Right kidney (tissue), 9 donors: ENCODE measurements at places on chromosomes 13 and 19.
A peak's percentile ranks its signal among the peaks of the same experiment; 100 is the strongest.

- peak; percentile 73 for DNase-seq
Measured at GRCh38 chr19:49142866-49143335, 12.3 kb downstream of the HRC start.

GRCh38 chr19:45953676-45954075 is 20.0 kb downstream of the NOVA2 start:
- DNase-seq = no peak

DNA sequence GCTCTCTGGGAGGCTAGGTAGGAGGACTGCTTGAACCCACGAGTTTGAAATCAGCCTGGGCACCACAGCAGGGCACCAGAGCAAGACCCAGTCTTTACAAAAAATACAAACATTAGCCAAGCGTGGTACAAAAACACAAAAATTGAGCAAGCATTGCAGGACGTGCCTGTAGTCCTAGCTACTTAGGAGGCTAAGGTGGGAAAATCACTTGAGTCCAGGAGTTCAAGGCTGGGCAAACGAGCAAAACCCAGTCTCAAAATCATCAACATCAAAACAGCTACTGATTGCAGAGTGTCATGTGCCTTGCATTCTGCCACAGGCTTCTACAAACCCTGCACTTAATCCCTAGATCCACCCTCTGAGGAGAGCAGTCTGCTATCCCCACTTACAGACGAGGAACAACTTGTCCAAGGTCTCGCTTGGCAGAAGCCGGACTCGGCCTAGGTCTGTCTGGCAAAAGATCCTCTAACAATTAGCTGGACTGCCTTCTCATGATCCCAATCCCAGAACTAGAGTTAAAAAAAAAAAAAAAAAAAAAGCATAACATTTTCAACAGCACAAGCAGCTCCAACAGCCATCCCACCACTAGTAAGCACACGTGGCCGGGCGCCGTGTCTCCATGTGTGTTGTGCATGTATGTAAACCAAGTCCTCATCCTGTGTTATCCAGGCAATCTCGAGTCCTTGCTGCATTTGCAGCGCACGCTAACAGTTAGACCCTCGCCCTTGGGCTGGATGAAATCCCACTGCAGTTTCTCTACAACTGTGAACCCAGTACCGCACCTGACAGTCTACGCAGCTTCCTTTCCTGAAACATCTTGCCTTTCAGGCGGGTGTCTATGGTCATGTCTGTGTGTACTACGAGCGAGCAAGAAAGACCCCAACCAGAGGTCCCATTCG is 2.0 kb downstream of the PPP6R1 start:
- no peak for DNase-seq

- no peak for DNase-seq
Measured at GRCh38 chr19:47542030-47542475, 27.2 kb upstream of the NAPA start.

GRCh38 chr19:54429545-54430227 is 14.4 kb downstream of the TTYH1 start:
- no peak for DNase-seq

DNA sequence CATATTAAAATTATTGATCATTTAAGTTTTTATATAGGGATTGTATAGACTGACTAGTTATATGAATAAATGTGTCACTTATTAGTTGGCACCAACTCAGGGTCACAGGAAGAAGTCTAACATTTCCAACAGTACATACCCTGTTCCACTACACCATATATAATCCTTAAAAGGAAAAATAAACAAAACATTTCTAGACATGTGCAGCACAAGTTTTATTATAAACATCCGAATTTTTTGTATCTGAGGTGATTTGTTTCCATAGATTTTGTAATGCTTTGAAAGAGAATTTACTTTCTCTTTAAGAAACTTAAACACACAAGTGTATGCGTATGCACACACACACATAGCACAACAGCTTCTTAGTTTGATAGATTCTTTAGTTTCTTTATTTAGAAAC is 418.6 kb upstream of the GPC6 start:
- DNase-seq = no peak

GRCh38 chr13:39612023-39612637 is 9.1 kb upstream of the LHFPL6 start:
- DNase-seq = peak; percentile 10

- DNase-seq = no peak
Measured at GRCh38 chr13:71045101-71045500, 821.9 kb downstream of the DACH1 start.

DNA sequence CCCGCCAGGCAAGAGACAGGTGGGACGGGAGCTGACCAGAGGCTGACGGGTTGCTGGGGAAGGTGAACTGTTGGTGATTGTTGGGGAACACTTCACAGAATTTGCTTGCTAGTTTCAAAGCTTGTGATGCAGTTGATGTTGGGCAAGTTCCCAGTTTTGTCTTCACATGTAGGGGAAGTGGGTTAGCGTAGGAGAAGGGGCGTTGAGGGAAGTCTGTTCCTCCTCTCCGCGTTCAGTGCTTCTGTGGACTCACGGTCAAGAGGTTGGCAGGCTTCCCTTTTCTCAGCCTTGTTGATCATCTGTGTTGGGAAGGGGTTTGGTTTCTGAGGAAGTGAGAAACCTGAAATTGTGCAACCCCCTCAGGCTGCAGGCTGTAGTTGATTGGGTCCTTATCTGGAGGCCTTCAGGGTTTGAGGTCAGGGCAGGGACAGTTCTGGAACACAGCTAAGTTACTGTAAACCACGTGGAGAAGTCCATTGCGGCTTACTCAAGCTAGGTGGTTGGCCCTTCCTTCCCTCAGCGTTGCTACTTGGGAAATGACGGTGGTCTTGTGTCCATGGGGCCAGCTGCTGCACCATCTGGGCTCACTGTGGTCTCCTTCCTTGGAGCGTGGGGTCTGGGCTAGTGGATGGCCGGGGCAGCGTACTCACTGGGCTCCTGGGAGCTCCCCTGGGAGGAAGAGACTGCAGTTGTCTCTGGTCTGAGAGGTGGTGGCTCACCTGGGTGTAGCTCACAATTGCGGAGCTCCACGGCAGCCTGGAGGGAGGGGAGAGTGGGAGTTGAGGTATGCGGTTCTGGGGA is 7.5 kb downstream of the RPS9 start:
- DNase-seq = no peak

- DNase-seq = no peak
Measured at GRCh38 chr13:93755341-93755740, 528.7 kb downstream of the GPC6 start.

DNA sequence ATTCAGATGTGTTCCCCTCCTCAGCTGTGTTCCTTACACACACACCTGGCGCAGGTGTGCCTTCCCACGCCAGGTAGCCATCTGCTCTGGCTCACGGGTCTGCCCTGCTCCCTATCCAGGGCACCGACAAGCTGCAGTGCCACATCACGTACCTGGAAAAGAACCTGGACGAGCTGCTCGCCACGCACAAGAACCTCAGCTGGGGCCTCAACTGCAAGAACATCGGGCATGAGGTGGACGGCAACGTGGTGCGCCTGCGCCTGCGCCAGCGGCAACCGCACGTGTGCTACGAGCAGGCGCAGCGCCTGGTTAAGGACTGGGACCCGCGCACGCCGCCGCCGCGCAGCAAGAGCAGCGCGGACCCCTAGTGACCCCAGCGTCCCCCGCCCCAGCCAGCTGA is 26.5 kb upstream of the CASP14 start:
- DNase-seq = no peak

- no peak for DNase-seq
Measured at GRCh38 chr13:76499891-76500290, 386.3 kb downstream of the KCTD12 start.

DNA sequence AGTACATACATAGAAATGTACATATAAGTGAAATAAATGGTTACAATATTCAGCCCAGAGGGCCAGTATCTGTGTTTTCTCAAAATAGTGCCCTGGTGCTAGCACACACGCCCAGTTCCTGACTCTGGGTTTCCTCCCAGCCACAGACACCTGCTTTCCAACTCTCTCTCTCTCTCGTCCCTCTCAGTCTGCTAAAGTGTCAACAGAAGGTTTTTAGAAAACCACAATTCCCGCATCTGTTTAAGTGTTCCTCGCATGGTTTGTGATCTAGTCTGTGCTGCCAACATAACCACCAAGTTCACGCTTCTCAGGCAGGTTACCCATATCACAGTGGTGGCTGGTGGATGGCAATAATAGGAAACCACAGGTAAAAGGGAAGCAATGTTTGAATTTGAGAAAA is 17.8 kb upstream of the UPF3A start:
- DNase-seq = no peak

GRCh38 chr19:12660980-12661379 is 5.6 kb downstream of the MAN2B1 start:
- no peak for DNase-seq

DNA sequence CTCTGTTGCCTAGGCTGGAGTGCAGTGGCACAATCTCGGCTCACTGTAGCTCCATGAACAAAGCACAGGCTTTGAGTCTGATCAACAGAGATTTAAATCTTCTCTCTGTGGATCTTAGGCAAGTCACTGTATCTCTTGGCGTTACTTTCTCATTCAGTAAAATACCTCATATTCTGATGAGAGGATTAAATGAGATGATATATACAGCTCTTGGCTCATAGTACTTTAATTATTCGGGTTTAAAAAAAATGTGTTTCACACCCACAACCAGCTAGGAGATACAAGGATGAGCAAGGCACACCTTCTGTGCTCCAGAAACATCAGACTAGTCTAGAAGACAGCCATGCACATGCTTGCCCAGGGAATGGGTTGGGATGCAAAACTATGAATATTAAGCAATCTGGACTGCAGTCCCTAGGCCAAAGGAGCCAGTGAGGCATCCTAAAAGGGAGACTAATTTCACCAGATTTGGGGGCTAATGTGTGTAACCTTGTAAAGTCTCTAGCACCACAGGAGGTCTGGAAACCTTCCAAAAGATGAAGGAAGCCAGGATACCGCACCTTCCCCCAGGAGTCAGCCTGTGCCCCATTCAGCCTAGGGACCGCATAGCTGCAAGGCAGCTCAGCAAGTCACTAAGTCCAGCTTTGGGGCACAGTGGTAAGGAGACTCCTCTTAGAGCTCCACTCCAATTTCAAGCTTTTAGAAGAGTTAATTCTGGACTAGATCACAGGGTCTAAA is 2.5 kb downstream of the VPS36 start:
- no peak for DNase-seq

DNA sequence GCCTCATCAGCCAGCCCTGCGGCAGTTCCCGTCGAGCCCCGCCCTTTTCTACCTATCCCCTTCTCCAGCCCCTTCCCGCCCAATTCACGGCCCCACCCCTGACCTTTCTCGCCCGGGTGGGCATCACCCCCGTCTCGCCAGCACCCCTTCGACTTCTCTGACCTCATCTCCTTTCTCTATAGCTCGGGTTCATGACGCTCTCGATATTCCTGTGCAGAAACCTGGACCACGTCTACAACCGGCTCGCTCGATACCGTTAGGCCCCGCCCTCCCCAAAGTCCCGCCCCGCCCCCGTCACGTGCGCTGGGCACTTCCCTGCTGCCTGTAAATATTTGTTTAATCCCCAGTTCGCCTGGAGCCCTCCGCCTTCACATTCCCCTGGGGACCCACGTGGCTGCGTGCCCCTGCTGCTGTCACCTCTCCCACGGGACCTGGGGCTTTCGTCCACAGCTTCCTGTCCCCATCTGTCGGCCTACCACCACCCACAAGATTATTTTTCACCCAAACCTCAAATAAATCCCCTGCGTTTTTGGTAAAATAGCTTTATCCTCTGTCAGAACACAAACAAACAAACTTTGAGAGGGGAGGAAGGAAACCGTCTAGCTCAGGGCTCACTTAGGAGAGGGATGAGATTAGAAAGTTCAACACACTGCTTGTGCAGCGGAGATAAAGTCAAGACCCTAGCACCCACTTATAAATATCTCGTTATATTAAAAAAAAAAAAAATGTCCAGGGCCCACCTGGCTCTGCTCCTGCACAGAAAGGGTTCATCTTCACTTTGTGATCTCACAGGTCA is 5.1 kb downstream of the CD37 start:
- DNase-seq = no peak

- DNase-seq = peak; percentile 62
Measured at GRCh38 chr19:38647966-38648768, 718 bp downstream of the ACTN4 start.

- no peak for DNase-seq
Measured at GRCh38 chr13:46521921-46522747, 30.8 kb upstream of the LRCH1 start.

- no peak for DNase-seq
Measured at GRCh38 chr19:33301900-33302174, 497 bp downstream of the CEBPA start.

DNA sequence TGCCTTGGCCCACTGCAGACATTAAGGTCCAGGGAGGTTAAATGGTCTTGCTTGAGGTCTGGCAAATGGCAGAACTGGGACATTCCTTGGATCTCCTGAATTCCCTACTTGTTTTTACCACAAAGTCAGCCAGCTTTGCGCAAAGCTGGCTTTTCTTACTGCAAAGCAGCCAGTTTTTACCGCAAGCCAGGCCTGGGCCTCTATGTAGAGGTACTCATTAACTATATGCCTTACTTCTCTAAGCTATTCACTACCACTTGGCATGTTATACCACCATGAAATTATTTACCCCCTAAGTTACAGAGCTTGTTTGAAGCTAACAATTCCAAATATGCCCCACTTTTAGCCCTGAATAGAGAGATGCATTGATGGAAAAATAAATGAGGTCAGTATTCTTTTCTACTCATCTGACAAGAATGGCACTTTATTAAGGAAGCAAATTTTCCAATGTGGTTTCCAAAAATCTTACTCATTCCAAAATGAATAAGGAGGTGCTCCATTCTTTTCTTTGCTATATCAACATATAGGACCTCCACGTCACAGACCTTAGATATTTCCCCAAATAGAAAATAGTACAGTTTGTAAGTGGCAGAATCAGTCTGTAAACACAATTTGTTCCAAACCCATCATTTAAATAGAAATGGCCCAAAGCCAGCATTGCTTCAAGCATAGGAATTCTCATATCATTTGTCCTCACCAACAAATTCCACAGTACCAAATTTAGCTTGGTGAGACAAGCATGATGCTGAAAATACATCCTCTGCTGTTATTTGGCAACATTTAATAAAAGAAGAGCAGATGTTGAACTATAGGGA is 143.9 kb upstream of the TSC22D1 start:
- DNase-seq = no peak

DNA sequence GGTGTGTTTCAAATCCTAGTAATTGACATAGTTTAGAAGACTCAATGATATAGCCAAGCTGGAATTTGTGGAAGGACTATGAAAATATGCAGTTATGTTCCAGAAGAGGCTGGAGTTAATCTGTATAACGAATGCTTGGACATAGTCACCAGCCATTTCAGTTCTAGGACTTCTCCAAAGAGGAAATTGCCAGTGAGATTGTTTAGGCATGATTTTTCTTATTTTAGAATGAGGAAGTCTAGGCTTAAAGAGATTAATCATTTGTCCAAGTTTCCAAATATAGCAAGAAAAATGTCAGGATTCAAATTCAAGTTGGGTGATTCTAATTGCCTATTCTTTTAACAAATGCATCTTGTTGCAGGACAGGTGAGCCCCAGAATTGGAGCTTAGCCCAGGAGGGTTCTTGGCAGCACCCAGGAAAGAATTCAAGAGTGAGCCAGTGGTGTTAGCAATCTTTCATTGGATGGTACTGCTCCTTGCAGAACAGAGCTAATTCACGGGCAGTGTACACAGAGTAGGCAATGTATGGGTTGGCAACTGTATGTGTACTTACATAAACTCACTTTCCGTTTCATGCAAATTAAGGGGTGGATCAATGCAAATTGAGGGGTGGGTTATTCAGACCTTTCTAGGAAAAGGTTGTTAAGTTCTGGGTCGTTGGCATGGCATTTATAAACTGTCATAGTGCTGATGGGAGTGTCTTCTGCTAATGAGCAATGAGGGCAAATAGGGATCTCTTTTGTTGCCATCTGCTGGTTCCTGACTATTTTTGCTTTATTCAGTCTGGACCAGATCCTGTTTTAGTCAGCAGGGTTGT is 763.1 kb upstream of the SLITRK1 start:
- no peak for DNase-seq

GRCh38 chr13:83881140-83881684 is 1.1 kb downstream of the SLITRK1 start:
- no peak for DNase-seq
